Breast epithelium (tissue), 4 donors: ENCODE measurements at places on chromosomes 13 and 19.

GRCh38 chr19:55962186-55962585, 14.6 kb downstream of the NLRP8 start:
- DNase-seq = no peak

DNA sequence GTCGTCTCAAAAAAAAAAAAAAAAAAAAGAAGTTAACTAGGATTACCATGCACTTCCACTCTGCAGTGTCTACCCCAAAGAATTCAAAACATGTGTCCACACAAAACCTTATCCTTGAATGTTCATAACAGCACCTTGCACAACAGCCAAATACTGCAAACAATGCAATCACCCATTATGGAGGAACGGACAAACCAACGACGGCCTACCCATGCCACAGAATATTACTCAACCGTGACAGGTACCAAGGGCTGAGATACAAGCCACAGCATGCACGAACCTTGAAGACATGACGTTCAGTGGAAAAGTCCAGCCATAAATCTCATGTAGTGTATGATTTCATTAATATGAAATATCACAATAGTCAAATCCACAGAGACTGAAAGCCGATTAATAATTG, 3.0 kb upstream of the SHISA7 start:
- DNase-seq = no peak

- DNase-seq = no peak
These were observed 823.5 kb downstream of the GPC5 start for GRCh38 chr13:92221916-92222315.

- DNase-seq = no peak
These were observed 40.6 kb downstream of the SUGP2 start for GRCh38 chr19:18992696-18993095.

- DNase-seq = no peak
These were observed 16.4 kb downstream of the CCDC124 start for GRCh38 chr19:17948931-17949930.

DNA sequence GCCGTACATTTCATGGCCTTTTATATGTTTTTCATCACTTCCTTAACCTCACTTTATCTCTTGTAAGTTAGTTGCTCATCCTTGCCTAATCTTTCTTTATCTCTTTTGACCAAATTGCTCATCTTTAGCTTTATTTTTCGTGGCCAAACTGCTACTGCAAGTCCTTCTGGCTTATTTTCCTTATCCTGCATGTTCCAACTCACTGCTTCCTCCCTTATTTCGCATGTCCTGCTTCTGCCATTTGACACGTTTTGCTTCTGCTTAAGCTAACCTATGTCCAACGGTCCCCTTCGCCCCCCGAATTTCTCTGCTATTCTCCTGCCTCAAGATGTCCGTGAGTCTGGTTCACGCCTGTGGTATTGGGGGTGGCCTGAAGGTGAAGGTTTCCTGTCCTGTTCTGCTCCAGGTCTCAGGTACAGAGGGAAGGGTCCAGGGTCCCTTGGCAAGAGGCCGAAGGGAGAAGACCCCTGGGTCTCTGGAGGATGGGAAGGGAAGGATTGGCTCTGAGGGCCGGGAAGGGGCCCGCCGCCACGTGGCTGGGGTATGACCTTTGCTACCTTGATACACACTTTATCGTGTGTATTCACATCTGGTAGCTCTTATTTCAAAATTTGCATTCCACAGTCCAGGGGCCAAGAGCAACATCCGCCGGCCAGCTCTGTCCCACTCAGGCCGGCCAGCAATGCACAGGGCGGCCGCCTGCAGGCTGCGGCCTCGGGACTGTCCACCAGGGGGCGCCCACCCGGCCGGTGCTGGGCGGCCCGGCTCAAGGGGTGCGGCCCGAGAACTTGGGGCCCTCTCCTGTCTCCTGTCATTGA, 2.9 kb upstream of the C19orf85 start:
- DNase-seq = no peak

DNA sequence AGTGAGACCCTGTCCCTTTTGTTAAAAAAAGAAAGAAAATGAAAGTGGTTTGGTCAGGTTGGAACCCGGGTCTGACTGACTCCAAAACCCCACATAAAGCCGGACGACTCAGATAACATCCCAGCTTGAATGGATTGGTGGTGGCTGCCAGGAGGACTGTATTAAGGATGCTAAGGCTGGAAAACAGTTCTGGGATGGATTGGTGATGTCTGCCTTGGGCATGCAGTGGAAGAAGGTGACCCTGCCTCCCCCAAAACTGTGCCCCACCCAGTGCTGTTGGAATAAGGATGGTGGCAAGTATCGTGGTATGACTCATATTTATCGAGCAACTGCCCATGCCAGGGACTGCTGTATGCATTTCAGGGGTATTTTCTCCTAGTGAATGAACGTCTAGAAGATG, 18.5 kb upstream of the COLGALT1 start:
- DNase-seq = no peak

- no peak for DNase-seq
These were observed 76.2 kb downstream of the COL4A1 start for GRCh38 chr13:110230661-110231347.

DNA sequence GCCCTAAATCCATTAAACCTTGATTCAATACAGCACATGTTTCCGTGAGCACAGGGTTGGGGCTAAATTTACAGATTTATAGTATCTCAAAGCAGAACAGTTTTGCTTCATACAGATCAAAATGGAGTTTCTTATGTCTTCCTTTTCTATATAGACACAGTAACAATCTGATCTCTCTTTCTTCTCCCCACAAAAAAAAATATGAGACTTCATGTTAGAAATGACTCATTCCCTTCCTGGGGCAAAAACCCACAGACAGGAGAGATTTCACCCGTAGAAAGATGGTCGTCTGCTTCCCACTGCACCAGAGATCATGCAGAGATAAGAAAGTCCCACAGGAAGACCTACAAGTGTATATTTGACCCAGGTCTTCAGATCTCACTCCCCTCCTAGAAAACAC, 7.7 kb upstream of the ZNF611 start:
- DNase-seq = no peak

- no peak for DNase-seq
These were observed 38.1 kb downstream of the ZNF493 start for GRCh38 chr19:21434967-21435544.

- DNase-seq = no peak
These were observed 513.6 kb downstream of the IRS2 start for GRCh38 chr13:109272595-109273325.

DNA sequence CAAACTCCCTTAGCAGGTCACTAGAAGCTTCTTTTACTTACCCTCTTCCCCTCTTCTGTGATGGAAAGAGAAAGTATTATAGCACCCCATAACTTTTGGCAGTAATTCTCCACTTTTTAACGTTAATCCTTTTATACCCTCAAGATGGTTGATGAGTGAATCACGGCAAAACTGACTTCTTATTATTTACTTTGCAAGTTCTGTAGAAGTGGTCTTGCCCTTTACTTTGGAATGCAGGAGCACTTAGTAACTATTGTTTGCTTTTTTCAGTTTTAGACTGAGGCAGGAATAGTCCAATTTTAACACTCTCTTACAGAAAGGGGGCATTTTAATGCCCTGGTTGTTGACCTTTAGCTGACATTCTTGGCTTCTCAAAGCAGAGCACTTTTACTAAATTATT, 260.1 kb downstream of the LMO7 start:
- no peak for DNase-seq

GRCh38 chr13:31957772-31958171, 73.8 kb upstream of the FRY start:
- DNase-seq = no peak

- no peak for DNase-seq
These were observed 98.8 kb upstream of the MYCBP2 start for GRCh38 chr13:77425705-77426104.

- DNase-seq = no peak
These were observed 2.4 kb downstream of the LNX2 start for GRCh38 chr13:27617881-27618321.

- no peak for DNase-seq
These were observed 3.8 kb downstream of the SCN1B start for GRCh38 chr19:35034005-35034502.

- DNase-seq = no peak
These were observed 33.8 kb downstream of the KLF2 start for GRCh38 chr19:16358456-16358855.

GRCh38 chr13:71754407-71754974, 112.5 kb downstream of the DACH1 start:
- no peak for DNase-seq

GRCh38 chr13:42367831-42368230, 95.9 kb downstream of the AKAP11 start:
- DNase-seq = no peak

GRCh38 chr19:57576661-57577060, 2.0 kb downstream of the ZNF416 start:
- DNase-seq = no peak

GRCh38 chr13:45873491-45874325, 22.2 kb upstream of the SIAH3 start:
- DNase-seq = no peak

GRCh38 chr19:4597975-4598671, 38.6 kb upstream of the SEMA6B start:
- no peak for DNase-seq

DNA sequence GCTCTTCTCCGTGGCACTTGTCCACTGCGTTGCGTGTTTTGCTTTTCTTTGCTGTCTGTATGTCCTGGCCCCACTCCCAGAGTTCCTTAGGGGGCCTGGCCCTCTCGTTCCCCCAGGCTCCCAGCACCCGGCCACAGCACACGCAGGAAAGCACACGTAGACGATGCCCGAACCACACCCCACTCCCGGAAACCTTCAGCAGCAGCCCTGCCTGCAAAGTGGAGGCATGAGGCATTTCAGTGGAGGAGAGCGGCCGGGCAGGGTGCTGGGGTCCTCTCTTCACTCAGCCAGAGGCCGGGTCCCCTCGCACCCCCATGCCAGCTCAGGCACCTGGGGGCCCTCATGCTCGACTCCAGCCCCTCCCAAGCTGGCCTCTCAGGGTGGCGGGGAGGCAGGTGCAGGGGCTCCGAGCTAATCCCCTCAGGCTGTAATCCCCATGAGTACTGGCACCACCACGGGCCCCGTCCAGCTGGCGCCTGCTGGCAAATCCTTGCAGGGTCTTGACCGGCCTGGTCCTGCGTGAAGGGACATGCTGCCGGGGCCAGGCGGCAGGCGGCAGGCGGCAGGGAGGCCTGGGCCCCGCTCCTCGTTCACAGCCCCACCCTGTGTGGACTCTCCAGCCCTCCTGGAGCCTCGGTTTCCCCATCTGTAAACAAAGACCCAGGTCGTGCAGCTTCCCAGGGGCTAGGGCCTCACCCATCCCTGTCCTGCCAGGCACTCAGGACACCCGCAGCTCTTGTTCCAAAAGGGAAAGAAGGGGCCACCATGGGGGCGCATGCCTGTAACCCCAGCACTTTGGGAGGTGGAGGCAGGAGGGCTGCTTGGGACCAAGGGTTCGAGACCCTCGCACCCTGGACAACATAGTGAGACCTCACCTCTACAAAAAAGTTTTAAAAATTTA, 7.0 kb downstream of the PIP5K1C start:
- DNase-seq = no peak

DNA sequence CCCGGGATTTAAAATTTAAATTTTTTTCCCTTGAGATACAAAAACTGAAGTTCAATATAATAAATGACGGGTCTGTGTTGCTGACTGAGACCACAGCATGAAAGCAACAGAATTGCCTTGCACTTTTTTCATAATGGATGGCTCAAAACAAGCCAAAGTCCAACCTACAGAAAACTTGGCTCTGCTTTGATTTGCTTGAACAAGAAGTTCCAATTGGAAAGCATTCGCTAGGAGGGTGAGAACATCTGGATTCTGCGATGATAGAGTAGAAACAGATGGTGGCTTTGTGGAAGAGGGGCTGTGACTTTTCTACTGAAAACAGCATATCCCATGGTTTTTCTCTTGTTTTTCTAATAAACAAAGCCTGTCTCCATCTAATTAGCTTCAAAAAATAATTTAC, 46.4 kb downstream of the THSD1 start:
- DNase-seq = no peak

GRCh38 chr13:49561062-49561410, 24.3 kb downstream of the RCBTB1 start:
- DNase-seq = no peak

- no peak for DNase-seq
These were observed 37.6 kb downstream of the SOX21 start for GRCh38 chr13:94674609-94675348.

- DNase-seq = no peak
These were observed 653.0 kb upstream of the GPC6 start for GRCh38 chr13:92573467-92574057.

- DNase-seq = no peak
These were observed 9.8 kb downstream of the JOSD2 start for GRCh38 chr19:50501186-50501567.

GRCh38 chr13:35210261-35210660, 266.2 kb downstream of the MAB21L1 start:
- DNase-seq = no peak

DNA sequence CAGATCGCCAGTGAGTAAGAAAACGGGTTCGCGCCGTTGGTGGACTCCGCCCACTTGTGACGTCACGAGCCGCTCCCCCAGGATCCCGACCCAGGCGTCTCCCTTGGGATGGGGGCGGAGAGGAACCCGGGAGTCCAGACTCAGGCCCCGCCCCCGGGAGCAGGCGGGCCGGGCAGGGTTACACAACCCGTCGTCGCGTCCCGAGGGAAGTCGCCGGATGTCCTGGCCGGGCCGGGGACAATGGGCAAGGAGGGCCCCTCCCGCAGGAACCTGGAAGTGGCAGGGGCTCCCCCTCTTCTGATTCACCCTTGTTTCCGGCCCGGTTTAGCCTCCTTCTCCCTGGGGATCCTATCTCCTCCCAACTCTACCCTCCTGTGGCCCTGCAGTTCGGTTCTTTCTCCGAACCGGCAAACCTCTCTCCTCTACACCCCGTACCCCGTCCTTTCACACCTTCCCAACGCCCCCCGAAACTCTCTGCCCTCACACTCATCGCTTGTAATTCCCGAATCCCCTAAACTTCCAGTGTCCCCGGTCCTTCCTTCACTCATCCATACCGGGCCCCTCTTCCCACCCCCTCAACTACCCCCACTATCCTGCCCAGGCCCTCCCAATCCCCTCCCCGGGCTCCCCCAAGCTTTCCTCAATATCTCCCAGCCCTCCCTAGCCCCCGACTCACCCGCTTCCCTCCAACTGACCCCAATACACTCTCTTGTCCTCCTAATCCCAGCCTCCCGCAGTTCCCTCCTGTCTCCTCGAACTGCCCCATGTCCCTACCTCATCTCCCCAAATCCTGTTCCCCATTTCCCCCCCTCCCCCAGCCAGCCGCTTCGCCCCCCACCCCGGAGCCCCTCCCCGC, 20.0 kb upstream of the ERCC1 start:
- peak; percentile 99 for DNase-seq

- DNase-seq = no peak
These were observed 19.5 kb downstream of the ADGRE2 start for GRCh38 chr19:14758816-14759215.

GRCh38 chr19:18815673-18816072, 16.1 kb upstream of the UPF1 start:
- DNase-seq = no peak

- DNase-seq = no peak
These were observed 10.9 kb upstream of the MEIS3 start for GRCh38 chr19:47430041-47430802.
